ENCODE measurements at places on chromosomes 2 and 18. TPM values are rescaled to one million over a fixed set of nuclear protein-coding genes. Genes with fewer than 3 reads are reported as not detected.

DNA sequence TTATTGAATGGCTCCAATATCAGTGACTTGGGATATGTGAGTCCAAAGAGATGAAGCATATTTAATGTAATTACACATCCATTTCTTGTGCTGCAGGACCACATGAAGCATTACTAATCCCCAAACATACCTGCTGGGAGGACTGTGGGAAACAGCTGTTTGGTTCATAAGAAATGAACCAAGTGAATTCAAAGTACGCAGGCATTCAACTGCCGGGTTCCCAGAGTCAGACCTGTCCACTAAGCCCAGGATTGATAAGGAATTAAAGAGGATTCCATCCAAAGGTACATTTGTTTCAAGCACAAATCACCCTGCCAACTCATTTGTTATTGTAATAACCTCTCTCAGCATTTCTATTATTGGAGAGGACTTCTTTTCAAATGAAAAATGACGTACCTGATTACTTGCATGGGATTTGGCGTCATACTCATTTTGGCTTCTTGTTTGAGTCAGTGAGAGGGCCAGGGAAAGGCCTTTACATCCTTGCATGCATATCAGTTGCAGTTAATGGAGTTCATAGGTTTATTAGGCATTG, 230.7 kb downstream of the TXNL1 start:
- DNase-seq: no peak

Gene REG3A
- total RNA-seq: not detected

GRCh38 chr2:85945586-85945985, 56.8 kb upstream of the ST3GAL5 start:
- DNase-seq: no peak

DNA sequence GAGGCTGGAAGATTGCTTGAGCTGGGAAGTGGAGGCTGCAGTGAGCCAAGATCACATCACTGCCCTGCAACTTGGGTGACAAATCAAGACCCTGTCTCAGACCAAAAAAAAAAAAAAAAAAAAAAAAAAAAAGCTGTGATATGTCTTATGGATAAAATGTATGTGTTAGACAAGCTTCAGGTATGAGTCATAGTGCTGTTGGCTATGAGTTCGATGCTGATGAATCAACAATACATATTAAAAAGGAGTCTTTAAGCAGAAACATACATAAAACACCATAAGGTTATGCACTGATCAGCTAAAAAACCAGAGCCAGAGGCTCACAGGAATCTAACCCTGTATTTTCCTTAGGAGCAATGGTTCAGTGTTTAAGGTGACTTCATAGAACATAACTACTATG, 332.3 kb downstream of the NCKAP5 start:
- no peak for DNase-seq

- DNase-seq: no peak
Observed at GRCh38 chr18:4416976-4417375, 38.1 kb downstream of the DLGAP1 start.

GRCh38 chr2:130825231-130825965, 11.3 kb upstream of the ARHGEF4 start:
- DNase-seq: no peak

DNA sequence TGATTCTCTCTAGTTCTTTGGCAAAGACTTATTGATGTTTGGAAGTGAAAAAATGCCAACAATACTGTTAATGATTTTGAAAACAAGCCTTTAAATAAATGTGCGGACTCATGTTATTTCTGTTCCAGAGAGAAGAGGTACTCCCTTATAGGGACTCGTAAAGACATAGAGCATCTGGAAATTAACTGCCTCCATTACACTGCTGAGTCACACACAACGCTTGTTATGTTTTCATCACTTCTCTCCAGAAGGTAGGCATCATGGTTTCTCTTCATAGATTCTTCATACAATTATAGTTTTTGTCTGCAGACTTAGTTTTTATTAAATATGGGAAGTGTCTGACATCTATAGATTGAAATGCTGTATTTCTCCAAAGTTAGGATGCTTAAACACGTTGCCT, 302.5 kb upstream of the EPC2 start:
- DNase-seq: no peak

GRCh38 chr2:117982376-117983033, 31.4 kb downstream of the CCDC93 start:
- DNase-seq: no peak

- DNase-seq: no peak
Observed at GRCh38 chr18:28350821-28351220, 173.9 kb upstream of the CDH2 start.

Gene STRN
- total RNA-seq: 34.1 TPM

DNA sequence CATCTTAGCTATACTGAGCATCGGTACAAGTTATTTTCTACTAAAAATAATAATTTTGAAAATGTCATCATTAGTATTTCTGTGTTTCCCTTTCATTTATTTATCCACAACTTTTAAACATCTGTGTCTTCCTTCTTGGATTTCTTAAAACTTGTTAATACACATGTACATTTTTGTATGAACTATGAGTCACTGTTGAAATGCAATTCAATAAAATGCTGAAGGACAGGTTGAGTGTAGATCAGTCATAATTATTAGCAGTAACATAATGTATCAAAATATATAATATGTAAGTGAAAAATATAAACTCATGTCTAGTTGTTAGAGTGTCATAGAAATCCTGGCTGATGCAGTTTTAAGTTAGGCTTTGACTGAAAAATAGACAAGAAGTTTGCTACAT, 115.9 kb downstream of the MEIS1 start:
- no peak for DNase-seq

Gene HAAO
- 6.1 TPM for total RNA-seq

Gene L3MBTL4
- 0.12 TPM for total RNA-seq

Gene RIT2
- total RNA-seq: not detected

GRCh38 chr2:1234731-1235308, 178.4 kb upstream of the TPO start:
- no peak for DNase-seq

Gene DAW1
- total RNA-seq: not detected

DNA sequence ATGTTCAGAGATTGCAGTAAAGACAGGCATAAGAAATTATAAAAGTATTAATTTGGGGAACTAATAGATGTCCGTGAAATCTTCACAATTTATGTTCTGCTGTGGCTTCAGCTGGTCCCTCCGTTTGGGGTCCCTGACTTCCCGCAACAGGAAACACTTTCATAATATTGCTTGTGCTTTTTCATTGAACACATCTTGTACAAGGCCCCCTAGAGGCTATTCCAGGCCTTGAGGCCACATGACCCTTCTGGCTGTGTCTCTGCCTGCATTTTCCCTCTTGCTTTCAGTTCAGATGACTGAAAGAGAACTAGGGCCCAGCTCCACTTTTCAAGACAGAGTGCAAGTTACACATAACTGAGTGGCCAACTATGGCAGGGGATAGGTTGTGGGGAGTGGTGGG, 164.1 kb downstream of the TMEM247 start:
- no peak for DNase-seq

GRCh38 chr2:28408764-28409599, 16.3 kb downstream of the FOSL2 start:
- peak; percentile 82 for DNase-seq

- DNase-seq: peak; percentile 49
Observed at GRCh38 chr2:234453216-234453615, 43.7 kb downstream of the ARL4C start.

DNA sequence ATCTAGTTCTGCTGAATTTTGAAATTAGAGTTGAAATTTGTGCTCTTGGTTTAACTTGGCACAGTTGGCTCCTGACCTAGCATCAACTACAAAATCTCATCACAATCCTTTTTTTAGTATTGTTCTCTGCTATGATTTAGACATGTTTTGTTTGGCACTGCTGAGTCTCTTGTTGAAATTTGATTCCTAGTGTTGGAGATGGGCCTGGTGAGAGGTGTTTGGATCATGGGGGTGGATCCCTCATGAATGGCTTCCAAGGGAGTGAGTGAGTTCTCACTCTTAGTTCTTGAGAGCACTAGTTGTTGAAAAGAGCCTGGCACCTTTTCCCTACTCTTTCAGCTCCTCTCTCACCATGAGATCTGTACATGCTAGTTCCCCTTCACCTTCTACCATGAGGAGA, 605.6 kb upstream of the SLC39A10 start:
- no peak for DNase-seq

- no peak for DNase-seq
Observed at GRCh38 chr2:241489088-241489487, 19.3 kb downstream of the STK25 start.

DNA sequence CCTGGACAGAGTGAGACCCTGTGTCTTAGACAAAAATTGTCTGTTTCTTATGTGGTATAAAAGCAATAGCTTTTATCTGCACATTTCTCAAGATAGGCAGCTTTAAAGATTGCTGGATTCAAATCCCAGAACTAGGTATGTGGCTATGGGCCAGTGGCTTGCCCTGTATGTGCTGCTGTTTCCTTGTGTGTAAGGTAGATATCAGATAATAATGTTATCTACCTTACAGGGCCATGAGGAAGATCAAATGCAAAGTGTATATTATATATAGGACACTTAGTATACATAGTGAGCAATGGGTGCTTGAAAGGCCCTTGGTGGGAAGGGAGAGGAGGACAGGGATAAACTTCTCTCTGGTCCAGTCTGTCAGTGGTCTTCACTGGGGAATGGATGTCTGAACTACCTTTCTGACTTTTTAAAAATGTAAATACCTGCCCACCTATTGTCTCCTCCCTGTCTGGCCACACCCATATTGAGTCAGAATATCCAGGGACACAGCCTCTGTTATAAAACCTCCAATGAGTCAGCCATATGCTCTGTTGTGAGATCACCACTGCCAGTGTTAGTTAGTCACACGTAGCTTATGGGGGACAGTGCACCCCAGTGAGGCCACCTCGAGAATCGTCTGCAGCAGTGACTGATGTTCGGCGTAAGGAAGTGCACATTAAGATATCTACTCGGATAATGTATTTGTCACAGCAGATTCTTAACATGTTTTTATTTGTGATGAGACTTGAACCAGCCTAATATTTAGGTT, 383.4 kb downstream of the PTPRM start:
- DNase-seq: peak; percentile 18

GRCh38 chr2:200138391-200139124, 167.9 kb upstream of the SPATS2L start:
- no peak for DNase-seq

GRCh38 chr18:48079885-48080284, 149.4 kb upstream of the SMAD2 start:
- no peak for DNase-seq

Data from activated T-cell treated with anti-CD3 and anti-CD28 coated beads, Interleukin-2, amount 50 U/mL, for 72 hours (primary cell).